Upper lobe of right lung (tissue), 1 donor: ENCODE measurements at places on chromosomes 16 and 17. TPM values are rescaled to one million over a fixed set of nuclear protein-coding genes. Genes with fewer than 3 reads are reported as not detected.

GRCh38 chr17:34283571-34283970 is 2.0 kb upstream of the CCL11 start:
- H3K27me3 ChIP-seq: no peaks in the 10 kb centered on the region
- no peaks in the 10 kb centered on the region for H3K36me3 ChIP-seq
- H3K27ac ChIP-seq: no peak overlapping the region

The WNK4 gene
- 0.38 TPM for total RNA-seq

- H3K27ac ChIP-seq: no peak overlapping the region
- H3K36me3 ChIP-seq: no peaks in the 10 kb centered on the region
- H3K4me3 ChIP-seq: no peak overlapping the region
- no peak for DNase-seq
- H3K27me3 ChIP-seq: peaks cover 22% of the 10 kb centered on the region
Observed at GRCh38 chr16:2971134-2971984, 2.2 kb downstream of the PAQR4 start.

- H3K4me1 ChIP-seq: peaks cover 68% of the 10 kb centered on the region
- DNase-seq: no peak
- H3K27ac ChIP-seq: peak overlapping the region; percentile 94
- peaks cover 35% of the 10 kb centered on the region for H3K36me3 ChIP-seq
- no peaks in the 10 kb centered on the region for H3K27me3 ChIP-seq
Observed at GRCh38 chr17:40347319-40348135, 17.0 kb downstream of the GJD3 start.

GRCh38 chr17:38733982-38734973 is 4.1 kb downstream of the CISD3 start:
- peaks cover 47% of the 10 kb centered on the region for H3K36me3 ChIP-seq
- H3K4me1 ChIP-seq: peaks cover 27% of the 10 kb centered on the region
- H3K4me3 ChIP-seq: no peak overlapping the region
- H3K27me3 ChIP-seq: no peaks in the 10 kb centered on the region
- H3K27ac ChIP-seq: no peak overlapping the region

GRCh38 chr17:2158396-2158780 is 103.5 kb downstream of the HIC1 start:
- H3K27ac ChIP-seq: no peak overlapping the region
- no peak for DNase-seq
- no peaks in the 10 kb centered on the region for H3K27me3 ChIP-seq
- no peak overlapping the region for H3K4me3 ChIP-seq
- peaks cover 9% of the 10 kb centered on the region for H3K36me3 ChIP-seq
- peaks cover 27% of the 10 kb centered on the region for H3K4me1 ChIP-seq

- H3K4me3 ChIP-seq: no peak overlapping the region
- no peaks in the 10 kb centered on the region for H3K27me3 ChIP-seq
- no peak overlapping the region for H3K27ac ChIP-seq
- H3K36me3 ChIP-seq: no peaks in the 10 kb centered on the region
- DNase-seq: peak; percentile 83
Observed at GRCh38 chr17:17535957-17536356, 39.8 kb upstream of the RASD1 start.

DNA sequence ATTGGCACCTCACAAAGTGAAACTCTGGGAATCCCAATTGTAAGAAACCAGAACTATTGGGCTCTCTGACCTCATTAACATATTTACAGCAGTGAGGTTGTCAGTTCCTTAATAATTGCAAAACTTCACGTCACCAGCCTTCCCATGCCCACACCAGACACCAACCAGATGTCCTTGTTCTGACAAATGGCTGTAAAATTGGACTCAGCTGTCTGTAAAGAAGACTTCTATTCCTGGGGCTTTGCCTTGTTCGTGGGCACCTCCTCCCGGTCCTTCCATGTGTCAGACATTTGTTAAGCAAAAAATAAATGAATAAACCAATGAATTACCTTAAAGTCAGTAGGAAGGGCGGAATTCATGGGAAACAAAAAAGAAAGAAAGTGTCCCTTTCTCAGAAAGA is 284.3 kb upstream of the CDH11 start:
- no peak for DNase-seq
- no peaks in the 10 kb centered on the region for H3K4me1 ChIP-seq
- H3K27me3 ChIP-seq: no peaks in the 10 kb centered on the region
- H3K4me3 ChIP-seq: no peak overlapping the region

DNA sequence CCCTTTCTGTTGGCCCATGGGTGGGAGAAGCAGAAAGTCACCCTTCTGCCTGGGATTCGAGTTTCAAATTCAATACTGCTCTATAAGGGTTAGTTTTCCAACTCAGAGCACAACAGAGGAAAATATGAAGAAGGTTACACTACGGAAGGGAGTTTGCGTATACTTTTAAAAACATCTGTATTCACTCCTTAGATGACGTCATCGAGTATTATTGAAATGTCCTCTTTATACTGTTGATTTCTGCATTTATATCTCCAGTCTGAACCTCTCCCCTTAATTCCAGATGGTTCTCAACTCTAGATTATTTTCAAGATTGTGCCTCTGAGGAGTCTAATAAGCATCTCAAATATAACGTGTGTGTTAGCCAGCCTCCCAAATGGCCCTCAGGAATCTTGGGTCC is 249.1 kb downstream of the MAP2K4 start:
- no peaks in the 10 kb centered on the region for H3K36me3 ChIP-seq
- no peak for DNase-seq
- H3K27ac ChIP-seq: no peak overlapping the region
- H3K4me1 ChIP-seq: no peaks in the 10 kb centered on the region

The RUSF1 gene
- total RNA-seq: 62.8 TPM

DNA sequence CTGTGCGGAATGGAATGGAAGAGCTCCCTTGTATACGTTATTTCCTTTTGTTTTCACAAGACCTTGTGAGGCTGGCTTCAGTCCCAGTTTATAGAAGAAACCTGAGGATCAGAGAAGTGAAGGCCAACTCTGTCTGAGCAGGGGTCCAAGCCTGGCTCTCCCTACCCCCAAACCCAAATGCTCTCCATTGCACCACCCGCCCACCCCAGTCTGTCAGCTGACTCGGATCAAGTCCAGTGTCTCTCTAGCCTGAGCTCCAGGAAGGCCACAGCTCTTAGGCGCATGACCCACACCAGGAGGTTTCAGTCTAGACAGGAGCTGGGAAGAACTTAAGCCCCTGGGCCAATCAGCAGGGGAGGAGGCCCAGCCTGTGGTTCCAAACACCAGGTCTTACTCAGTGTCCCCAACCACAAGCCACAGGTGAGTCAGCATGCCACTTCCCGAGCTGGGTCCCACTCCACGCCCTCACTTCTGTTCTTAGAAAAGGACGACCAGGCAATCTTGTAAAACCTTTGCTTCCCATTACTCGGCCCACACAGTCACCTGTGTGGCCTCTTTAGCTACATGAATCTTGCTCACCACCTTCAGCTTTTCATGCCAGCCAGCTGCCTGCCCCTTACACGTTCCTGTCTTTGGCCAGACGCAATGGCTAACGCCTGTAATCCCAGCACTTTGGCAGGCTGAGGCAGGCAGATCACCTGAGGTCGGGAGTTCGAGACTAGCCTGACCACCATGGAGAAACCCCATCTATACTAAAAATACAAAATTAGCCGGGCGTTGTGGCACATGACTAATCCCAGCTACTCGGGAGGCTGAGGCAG is 27.8 kb downstream of the TK2 start:
- no peak overlapping the region for H3K4me3 ChIP-seq
- H3K36me3 ChIP-seq: peaks cover 1% of the 10 kb centered on the region
- H3K27ac ChIP-seq: peak overlapping the region; percentile 97
- H3K4me1 ChIP-seq: peaks cover 79% of the 10 kb centered on the region
- no peaks in the 10 kb centered on the region for H3K27me3 ChIP-seq

DNA sequence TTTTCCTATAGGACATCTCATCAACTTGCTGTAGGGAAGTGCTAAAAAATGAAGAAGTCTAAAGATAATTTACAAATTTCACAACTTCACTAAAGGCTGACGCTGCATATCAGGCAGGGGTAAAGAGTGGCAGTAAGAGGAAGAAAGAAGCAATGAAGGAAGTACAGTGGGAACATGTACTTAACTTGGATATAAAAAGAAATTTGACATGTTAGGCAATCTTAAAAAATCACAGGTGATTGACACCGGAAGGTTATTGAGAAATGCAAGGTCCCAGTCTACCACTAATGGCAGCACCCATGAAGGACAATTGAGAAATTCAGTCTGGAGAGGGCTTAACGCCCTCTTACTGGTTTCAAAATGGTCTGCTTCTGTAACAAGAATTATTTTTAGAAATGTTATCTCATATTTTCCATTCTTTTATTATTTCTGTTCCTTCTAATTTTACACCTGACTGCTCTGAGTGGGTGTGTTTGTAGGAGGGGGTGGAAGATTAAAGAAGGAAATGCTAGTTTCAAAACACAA is 358.1 kb downstream of the KCNJ2 start:
- no peaks in the 10 kb centered on the region for H3K4me1 ChIP-seq
- H3K27ac ChIP-seq: peak overlapping the region; percentile 26
- DNase-seq: no peak
- no peaks in the 10 kb centered on the region for H3K27me3 ChIP-seq

The ARL5C gene
- not detected for total RNA-seq

- no peaks in the 10 kb centered on the region for H3K36me3 ChIP-seq
- no peaks in the 10 kb centered on the region for H3K4me1 ChIP-seq
Observed at GRCh38 chr17:31663576-31663975, 195.5 kb downstream of the COPRS start.

- no peak overlapping the region for H3K27ac ChIP-seq
- no peak overlapping the region for H3K4me3 ChIP-seq
- no peak for DNase-seq
Observed at GRCh38 chr17:81219476-81220180, 3.1 kb downstream of the CEP131 start.

The TEKT5 gene
- total RNA-seq: not detected

The TP53TG3C gene
- total RNA-seq: not detected

The C16orf96 gene
- total RNA-seq: 0.32 TPM

The NT5C gene
- total RNA-seq: 35.8 TPM

The DBNDD1 gene
- 7.0 TPM for total RNA-seq

GRCh38 chr16:28974007-28974436 is 556 bp upstream of the SPNS1 start:
- H3K27me3 ChIP-seq: no peaks in the 10 kb centered on the region
- H3K4me1 ChIP-seq: peaks cover 16% of the 10 kb centered on the region
- peaks cover 9% of the 10 kb centered on the region for H3K36me3 ChIP-seq
- DNase-seq: peak; percentile 77

DNA sequence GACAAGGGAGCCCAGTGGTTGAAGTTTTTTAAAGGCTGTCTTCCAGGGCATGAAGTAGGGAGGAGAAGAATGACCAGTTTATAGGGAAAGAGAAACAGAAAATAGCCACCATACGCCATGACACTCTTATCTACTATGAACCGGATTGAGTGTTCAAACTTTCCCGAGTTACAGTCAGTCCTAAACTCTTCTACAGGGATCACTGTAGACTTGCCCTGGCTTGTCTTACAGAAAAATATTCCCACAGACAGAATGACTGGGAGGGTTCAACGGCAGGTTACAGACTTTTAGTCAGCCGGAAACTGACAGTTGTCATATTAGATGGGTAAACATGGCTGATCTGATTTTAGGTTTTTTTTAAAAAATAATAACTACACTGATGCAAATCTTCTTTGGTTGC is 662.5 kb upstream of the SOX9 start:
- H3K4me1 ChIP-seq: no peaks in the 10 kb centered on the region
- H3K27ac ChIP-seq: no peak overlapping the region
- DNase-seq: no peak
- no peak overlapping the region for H3K4me3 ChIP-seq
- no peaks in the 10 kb centered on the region for H3K27me3 ChIP-seq
- no peaks in the 10 kb centered on the region for H3K36me3 ChIP-seq

DNA sequence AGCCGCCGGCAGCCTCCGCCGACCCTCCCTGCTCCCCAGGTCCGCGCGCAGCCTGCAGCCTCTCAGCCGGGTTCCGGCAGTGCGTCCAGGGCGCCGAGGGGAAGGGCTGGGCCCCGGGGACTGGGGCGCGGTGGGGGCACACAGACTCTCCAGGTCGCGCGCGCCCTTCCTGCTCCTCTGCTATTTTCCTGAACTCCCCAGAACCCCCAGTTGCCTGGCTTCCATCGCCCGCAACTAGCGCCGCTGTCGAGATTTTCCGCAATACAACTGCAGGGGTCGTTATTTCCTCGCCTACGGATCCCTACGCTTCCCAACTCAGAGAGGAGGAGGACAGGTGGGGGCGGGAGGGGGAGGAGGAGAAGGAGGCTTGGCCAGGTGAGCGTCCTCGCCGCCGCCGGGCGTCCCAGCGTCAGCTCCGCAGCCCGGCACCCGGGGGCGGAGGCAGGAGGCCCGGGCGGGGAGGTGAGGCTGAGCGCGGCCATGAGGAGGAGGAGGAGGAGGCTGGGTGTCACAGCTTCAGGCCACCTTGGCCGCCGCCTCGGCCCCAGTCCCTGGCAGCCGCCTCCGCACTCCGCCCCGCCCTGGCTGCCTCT is at the start of gene CA10:
Gene CA10, minus strand, starts transcription at position 265 of the 593 bp plus-strand sequence.
- no peak for DNase-seq
- H3K36me3 ChIP-seq: no peaks in the 10 kb centered on the region
- peaks cover 40% of the 10 kb centered on the region for H3K27me3 ChIP-seq

DNA sequence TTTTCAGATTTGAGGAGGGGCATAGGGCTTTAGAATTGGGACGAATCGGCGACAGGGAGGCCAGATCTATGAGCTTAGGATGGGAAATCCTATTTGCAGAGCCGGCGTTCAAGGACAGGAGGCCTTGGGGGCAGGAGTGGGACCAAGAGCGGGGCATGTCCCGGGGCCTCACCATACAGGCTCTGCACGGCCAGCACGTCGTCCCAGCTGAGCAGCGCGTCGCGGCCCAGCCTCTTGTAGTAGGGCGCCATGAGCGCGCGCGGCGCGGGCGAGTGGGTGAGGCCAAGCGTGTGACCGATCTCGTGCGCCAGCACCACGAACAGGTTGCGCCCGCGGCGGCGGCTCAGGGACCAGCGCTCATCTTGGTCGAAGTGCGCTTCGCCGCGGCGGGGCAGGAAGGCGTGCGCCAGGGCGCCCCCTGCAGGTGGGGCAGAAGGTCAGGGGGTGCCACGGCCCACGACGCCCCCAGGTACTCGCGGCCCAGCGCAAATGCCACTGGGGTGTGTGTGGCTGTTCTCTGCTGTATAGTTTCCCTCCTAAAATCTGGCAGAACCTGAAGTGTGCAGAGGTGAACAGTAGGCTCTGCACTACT is 9.3 kb downstream of the C17orf50 start:
- H3K27ac ChIP-seq: no peak overlapping the region
- no peak overlapping the region for H3K4me3 ChIP-seq
- no peak for DNase-seq
- no peaks in the 10 kb centered on the region for H3K36me3 ChIP-seq
- H3K27me3 ChIP-seq: no peaks in the 10 kb centered on the region

DNA sequence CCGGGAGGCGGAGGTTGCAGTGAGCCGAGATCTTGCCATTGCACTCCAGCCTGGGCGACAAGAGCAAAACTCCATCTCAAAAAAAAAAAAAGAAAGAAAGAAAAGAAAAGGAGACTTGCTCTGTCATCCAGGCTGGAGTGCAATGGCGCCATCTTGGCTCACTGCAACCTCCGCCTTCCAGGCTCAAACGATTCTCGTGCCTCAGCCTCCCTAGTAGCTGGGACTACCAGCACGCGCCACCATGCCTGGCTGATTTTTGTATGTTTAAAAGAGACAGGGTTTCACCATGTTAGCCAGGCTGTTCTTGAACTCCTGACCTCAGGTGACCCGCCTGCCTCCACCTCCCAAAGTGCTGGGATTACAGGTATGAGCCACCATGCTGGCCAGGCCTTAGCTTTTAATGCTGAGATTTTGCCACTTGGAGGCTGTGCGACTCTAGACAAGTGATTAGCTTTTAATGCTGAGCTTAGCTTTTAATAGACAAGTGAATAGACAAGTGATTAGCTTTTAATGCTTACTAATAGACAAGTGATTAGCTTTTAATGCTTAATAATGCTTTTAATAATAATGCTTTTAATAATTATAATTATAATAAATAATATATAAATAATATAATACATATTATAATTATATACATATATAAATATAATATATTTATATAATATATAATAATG is 9.6 kb downstream of the LDAF1 start:
- no peak overlapping the region for H3K27ac ChIP-seq
- peaks cover 4% of the 10 kb centered on the region for H3K4me1 ChIP-seq
- no peak for DNase-seq
- peaks cover 65% of the 10 kb centered on the region for H3K36me3 ChIP-seq
- no peak overlapping the region for H3K4me3 ChIP-seq
